NCI-H774 (cell line): ENCODE measurements at places on chromosomes 7 and 10.
A peak's percentile ranks its signal among the peaks of the same experiment; 100 is the strongest.

GRCh38 chr10:103188853-103189252, 4.2 kb downstream of the NT5C2 start:
- DNase-seq = no peak

DNA sequence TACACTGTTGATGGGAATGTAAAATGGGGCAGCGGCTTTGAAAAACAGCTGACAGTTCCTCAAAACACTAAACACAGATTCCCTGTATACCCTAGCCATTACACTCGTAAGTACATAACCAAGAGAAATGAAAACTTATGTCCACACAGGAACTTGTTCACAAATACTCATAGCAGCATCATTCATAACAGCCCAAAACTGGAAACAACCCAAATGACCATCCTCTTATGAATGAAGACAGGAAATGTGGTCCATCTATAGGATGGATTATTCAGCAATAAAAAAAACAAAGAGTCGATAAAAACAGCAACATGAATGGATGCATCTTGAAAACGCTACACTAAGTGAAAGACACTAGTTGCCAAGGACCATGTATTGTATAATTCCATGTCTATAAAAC, 23.7 kb downstream of the NMT2 start:
- no peak for DNase-seq

DNA sequence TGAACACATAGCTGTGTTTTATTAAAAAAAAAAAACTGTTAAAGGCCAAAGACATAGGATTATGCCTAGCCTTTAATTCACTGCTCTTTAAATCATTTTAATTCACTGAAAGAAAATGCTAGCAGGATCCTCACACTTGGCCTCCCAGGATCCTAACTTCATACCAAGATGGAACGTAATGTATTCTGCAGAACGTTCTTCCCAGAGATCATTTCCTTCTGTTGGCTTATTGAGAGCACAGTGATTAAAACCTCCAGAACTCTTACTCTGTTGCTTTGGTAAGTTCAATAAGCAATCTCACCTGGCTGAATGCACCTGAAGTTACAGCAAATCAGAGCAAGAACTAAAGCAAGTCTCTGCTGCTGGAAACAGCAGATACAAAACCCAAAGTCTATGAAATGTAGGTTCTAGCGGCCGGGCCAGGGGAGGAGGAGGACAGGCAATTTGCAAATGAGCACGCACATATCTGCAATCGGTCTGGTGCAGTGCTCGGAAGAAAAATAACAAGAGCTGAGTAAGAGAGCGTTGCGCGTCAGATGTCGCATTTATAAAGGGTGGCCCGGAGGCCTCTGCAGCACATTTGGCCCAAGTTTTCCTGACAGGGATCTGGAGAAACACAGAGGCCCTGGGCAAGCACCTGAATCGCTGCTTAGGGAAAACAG, 193.9 kb downstream of the FAM107B start:
- DNase-seq = no peak

- no peak for DNase-seq
These were observed 330.9 kb upstream of the COBL start for GRCh38 chr7:51647486-51647885.

GRCh38 chr7:48671656-48672055, 252.7 kb upstream of the CDC14C start:
- DNase-seq = no peak

- DNase-seq = peak; percentile 5
These were observed 130.9 kb downstream of the RSU1 start for GRCh38 chr10:16686054-16686902.

DNA sequence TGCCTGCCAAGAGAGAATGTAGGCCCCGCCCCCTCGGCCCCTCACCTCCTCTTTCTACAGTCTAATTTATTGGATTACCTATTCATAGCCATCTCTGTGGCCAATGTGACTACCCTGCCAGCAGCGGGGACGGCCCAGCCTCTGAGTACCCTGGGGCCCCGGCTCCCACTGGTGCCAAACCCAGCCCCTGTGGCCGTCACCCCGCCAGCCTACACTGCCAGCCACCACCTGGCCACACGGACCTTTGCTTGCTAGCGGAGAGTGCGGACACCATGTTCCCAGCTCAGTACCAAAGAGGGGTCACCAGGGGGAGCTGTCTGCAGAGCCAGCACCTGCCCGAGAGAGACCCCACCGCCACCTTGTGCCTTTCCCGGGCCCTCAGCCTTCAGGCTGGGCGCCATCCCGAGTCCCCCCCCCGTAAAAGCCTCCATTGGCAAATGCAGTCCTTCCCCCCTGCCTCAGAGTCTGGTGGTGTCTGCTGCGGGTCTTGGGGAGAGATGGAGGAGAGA, 511.1 kb downstream of the ZNF37A start:
- no peak for DNase-seq

DNA sequence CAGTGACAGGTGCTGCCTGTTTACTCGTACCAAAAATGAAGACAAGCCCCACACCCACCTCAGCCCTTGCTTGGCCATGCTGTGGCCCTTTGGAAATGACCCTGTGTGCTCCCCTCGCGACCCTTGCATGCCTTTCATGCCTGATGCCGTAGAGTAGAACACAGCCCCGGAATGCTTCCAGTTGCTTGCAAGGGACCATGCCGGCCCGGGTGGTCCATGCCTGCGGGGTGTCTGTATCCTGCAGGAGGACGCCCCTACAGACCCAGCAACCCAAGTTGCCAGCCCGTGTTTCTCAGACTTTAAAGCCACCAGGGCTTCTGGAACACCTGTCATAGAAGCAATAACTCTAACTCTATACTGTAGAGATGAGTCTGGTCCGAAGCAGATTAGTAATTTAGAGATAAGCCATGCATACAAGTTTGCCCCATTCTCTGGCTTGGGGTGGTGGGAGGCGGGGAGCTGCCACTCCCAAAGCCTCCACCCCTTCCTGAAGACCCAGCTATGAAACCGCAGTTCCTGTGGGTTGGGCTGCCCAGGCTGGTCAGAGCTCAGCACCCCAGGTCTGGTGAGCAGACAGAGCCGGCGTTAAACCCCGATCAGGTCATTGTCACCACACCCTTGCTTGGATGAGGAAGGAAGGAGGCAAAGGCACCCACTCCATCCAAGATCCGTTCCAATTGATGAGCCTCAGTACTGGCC, 143.5 kb downstream of the ADCY1 start:
- DNase-seq = no peak

DNA sequence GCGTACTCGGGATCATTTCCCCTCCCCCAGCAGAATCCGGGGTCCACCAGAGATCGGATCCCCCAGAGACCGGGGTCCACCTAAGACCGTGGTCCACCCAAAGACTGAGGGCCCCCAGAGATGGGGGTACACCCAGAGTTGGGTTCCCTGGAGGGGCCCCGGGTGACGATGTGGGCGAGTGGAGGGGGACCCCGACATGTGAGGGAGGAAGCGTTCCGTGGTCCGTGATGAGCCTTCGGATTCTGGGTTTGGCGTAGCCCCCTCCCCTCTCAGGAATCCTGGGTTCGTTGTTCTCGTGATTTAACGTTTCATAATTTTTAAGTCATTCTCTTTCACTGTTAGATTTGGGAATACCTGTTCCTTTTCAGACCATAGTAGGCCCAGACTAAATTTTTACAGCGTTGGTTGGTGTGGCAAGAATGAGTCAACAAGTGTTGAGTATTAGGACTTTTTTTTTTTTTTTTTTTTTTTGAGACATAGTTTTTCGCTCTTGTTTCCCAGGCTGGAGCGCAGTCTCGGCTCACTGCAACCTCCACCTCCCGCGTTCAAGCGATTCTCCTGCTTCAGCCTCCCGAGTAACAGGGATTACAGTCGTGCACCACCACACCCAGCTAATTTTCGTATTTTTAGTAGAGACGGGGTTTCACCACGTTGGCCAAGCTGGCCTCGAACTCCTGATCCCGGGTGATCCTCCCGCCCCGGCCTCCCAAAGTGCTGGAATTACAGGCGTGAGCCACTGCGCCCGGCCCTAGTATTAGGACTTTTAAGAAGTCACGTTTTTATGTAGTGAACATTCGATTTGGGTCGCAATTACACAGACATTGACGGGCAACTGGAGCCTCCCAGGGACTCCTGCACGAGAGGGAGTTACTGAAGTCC, 672 bp downstream of the GTPBP4 start:
- no peak for DNase-seq

- DNase-seq = peak; percentile 51
These were observed 19.2 kb upstream of the SMO start for GRCh38 chr7:129169171-129169671.

DNA sequence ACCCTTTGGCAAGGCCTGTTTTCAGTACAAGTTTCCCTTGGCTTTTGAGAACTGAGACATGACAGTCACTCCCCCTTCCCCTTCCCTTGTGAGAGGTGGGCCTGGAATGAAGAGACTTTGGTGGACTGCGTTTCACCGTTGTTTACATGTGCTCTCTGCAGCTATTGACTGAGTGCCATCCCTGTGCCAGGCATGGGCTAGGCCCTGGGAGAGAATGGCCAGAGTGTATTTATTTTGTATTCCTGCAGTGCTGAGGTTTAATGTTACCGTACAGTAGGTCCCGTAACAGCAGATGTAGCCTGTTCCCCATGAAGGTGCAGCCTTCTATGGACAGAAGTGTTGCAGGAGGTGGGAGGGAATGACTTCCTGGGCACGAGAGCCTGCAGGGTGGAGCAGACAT, 50.0 kb downstream of the TACR2 start:
- no peak for DNase-seq

DNA sequence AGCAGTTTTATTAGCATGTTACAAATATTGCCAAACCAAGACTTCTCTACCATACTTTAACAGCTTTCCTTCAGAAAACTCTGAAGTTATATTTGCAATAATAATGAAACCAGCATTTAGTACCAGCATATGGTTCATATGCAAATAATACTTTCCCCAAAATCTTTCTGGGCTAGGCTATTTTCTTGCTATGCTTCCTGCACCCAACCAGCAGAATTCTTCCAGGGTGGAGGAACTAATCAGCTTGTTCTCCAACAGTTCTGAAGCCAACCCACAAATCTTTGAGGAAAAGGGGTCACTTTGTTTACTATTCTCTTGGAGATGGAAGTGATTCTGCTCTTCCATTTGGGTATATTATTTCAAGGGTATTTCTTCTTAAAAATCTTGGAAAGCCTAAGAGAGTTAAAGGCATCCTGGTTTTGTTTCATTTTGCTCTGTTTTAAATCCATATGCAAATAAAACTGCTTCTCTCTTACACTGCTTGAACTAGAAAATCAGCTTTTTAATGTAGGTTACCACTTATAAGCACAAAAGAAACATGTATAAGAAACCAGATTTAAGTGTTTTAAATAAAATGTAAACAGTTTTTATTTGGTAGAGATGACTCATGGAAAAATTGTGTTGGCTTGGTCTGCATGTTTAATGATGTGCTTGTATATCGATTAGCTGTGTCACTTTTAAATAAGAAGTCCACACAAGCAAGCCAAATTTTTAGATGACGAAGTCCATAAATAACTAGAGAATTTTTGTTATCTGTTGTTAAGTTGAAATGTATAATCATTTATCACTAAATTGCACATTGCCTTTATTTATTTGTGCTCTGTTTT, 103.7 kb downstream of the HECTD2 start:
- no peak for DNase-seq

GRCh38 chr7:11332865-11333228, 359.2 kb downstream of the PHF14 start:
- DNase-seq = no peak

GRCh38 chr10:132052124-132052523, 13.6 kb upstream of the JAKMIP3 start:
- DNase-seq = no peak

GRCh38 chr7:102165136-102165535, 121.5 kb upstream of the SH2B2 start:
- no peak for DNase-seq

DNA sequence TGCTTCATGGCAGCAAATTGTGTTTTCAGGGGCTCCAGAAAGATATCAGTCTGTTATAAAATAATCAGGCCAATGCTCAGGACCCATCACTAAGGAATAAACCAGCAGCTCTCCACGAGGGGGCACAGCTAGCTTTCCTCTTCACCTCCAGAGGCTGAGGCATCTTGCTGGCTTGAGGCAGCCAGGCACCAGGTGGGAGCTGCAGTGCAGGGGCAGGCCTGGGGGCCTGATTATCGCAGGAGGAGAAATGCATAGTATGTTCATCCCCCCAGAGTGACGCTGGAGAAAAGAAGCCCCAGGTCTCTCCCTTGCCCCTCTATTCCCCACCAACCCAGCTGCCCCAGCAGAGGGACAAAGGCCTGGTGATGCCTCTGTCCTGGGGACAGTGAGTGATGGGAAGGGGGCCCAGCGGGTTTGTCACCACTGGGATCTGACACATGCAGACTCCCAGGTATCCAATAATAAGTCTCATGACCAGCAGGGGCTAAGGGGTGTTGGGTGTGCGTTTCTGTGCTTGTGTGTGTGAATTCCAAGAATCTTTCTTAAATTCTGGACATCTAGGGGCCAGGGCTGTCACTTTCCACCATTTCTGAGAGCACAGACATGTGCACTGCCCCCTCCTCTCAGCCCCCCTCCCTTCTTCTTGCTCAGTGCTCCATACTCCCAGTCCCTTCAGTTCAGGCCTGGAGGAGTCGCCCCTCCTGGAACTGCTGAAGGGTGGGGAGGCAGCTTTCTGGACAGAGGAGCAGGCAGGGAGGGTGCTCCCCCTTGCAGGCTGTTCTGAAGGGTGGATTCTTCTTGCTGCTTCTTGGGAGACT, 128.1 kb upstream of the FAM20C start:
- no peak for DNase-seq

- DNase-seq = no peak
These were observed 634 bp upstream of the HOXA7 start for GRCh38 chr7:27156916-27157701.

DNA sequence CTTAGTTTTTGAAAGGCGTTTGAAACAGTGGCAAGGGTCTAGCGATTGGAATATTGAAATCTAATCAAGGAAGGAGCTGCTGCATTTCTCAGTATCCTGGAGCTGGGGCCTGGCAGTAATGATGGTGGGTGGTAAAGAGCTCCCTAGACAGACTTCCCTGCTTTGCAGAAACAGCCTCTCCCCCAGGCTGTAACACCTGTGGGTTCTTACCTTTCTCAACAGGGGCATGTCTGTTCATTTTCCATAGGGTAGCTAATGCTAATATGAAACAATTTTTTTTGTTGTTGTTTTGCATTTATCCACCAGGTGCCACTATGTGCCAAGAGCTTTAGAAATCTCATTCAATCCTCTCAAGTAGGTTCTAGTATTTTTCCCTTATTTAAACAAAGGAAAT, 345.5 kb downstream of the REEP3 start:
- DNase-seq = peak; percentile 24

DNA sequence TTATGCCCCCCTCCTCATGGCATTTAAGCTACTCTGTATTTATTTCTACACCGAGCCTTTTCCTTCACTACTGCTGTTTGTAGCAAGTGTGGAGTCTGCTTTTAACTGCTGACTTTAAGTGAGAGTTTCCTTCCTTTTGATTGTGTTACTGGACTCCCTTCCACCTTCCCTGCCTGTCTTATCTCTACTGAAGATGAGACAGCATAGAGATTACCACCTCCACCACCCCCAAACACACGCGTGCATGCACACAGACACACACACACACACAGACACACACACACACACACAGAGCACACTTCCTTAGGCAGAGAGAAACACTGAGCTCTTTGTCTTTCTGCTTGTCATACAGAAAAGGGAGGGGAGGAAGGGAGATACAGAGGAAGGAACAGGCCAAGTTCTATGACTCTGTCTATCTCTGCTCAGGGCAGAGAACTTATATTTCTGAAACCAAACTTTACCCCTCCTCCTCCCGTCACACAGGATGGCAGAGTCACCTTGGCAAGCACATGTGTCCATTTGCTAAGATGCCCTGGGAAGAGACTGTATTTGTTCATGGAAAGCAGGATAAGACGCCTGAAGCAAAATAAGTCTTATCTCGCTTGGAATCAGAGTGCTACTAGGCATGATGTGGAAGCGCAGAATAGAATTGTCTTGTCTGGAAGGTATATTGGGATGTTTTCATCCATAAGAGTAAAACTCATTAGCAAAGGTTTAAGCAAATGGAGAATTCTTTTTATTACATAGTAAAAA, 81.8 kb upstream of the CAV2 start:
- no peak for DNase-seq

- no peak for DNase-seq
These were observed 2.0 kb upstream of the NRAP start for GRCh38 chr10:113665806-113666354.
